COLO829 (cell line): ENCODE measurements at places on chromosomes 16 and 17.

DNA sequence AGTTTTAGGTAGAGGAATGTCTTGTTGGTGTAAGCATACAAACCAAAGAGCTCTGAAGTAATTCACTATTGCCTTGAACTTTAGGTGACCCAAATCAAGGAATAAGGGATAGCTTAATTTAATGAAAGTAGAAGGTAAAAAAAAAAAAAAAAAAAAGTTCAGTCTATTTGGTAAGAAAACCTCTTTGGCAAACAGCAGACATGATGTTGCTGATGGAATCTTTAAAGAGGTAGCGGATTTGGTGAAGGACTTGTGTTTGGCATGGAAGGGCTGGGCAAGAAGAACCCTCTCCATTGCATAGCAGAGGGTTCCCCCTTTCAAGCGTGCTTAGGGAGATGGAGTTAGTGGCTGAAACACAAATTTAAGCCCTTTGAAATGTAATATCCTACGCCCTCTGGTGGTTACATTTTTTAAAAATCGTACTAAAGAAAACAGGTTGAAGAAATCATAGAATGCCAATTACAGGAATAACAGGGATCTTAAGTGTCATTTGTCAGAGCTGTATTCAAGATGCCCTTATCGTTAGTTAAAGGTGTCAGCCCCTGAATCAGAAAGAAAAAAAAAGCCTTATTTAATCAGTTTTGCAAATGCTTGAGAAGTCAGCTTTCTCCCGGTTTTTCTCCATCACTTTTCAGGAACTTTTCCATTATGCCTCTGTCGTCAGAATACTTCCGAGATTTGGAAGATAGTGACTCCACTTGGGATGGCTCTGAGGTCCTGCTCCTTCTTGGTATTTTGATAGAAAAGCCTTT, 383.1 kb downstream of the KCNJ2 start:
- DNase-seq, result peak; percentile 18

DNA sequence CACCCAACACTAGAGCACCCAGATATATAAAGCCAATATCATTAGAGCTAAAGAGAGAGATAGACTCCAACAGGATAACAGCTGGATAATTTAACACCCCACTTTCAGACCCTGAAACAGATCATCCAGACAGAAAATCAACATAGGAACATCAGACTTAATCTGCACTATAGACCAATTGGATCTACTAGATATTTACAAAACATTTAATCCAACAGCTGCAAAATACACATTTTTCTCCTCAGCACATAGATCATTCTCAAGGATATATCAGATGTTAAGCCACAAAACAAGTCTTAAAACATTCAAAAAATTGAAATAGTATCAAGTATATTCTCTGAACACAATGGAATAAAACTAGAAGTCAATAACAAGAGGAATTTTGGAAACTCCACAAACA, 4.1 kb upstream of the CCL13 start:
- DNase-seq, result no peak

GRCh38 chr17:32746698-32747097, 130.2 kb downstream of the MYO1D start:
- DNase-seq, result no peak

DNA sequence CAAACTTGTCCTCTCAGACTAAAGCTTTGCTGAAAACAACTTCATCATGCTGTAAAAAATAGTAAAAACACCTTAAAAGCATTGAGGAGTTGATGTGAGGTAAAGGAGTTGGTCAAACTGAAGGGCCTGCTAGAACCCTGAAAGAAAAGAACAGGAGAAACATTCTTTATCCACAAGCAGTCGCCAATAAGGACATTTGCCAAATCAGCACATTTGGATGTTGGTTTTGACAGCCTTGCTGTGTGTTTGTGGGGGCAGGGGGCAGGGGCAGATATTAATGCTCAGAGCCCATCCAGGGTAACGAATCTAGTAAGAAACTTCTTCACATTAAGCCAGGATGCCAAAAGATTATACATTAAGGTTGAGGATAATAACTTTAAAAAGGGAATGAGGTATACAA, 399.9 kb upstream of the ZFHX3 start:
- no peak for DNase-seq

GRCh38 chr16:55668340-55669281, 12.8 kb downstream of the SLC6A2 start:
- DNase-seq, result no peak

GRCh38 chr17:77546772-77547241, 406.0 kb downstream of the SEC14L1 start:
- no peak for DNase-seq

GRCh38 chr16:78105517-78105916, 6.1 kb downstream of the WWOX start:
- no peak for DNase-seq

- DNase-seq, result no peak
Measured at GRCh38 chr16:70522216-70523075, 908 bp downstream of the COG4 start.
